ENCODE measurements at places on chromosomes 11 and 22.
A peak's percentile ranks its signal among the peaks of the same experiment; 100 is the strongest.

GRCh38 chr11:32052215-32052614 lies 38.7 kb upstream of the RCN1 start:
- peak; percentile 2 for DNase-seq

DNA sequence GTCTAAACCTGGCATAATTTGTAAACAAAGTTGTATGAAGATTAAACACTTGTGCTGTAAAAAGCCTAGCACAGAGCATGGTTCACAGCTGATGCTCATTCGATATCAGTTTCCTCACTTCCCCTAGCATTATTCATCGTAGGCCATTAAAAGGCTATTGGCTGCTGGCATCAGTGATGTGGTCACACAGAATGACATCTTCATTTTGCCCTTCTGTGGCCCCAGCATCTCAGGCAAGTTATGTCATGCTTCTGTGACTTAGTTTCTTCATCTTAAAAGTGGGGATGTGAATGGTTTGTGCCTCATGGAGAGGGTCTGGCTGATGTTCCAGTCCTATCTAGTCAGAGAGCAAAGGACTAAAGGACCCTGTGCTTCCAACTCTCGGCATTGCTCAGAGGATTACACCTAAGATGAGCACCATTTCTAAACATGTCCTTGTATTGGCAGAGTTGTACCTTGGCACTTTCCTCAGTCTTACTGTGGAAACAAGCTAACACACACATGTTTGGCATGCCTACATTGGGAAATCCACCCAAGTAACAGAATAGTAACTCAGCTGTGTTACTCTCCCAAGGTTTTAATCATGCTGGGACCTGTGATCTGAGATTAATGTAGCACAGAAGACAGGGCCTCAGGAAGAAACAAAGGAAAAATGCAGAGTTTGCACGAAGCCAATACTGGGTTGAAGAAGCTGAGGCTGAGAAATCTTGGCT lies 83.5 kb upstream of the OR9Q1 start:
- DNase-seq = no peak

DNA sequence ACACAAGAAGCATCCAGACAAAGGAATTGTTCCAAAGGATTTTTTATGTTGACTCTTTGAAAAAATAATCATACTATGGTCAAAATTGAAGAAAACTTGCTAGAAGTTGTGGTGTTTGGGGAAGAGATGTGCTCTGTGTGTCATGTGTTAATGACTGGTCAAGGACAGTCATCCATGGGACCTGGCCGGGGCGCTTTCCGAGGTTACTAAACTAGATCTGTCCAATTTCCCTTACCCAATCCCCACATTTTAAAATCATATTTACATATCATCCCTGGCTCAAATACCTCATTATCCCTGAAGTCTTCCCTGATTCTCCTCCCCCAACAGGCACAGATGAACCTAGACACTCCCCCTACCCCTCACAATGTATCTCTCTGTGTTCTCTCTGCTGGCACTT lies 289.4 kb downstream of the TENM4 start:
- DNase-seq = no peak

DNA sequence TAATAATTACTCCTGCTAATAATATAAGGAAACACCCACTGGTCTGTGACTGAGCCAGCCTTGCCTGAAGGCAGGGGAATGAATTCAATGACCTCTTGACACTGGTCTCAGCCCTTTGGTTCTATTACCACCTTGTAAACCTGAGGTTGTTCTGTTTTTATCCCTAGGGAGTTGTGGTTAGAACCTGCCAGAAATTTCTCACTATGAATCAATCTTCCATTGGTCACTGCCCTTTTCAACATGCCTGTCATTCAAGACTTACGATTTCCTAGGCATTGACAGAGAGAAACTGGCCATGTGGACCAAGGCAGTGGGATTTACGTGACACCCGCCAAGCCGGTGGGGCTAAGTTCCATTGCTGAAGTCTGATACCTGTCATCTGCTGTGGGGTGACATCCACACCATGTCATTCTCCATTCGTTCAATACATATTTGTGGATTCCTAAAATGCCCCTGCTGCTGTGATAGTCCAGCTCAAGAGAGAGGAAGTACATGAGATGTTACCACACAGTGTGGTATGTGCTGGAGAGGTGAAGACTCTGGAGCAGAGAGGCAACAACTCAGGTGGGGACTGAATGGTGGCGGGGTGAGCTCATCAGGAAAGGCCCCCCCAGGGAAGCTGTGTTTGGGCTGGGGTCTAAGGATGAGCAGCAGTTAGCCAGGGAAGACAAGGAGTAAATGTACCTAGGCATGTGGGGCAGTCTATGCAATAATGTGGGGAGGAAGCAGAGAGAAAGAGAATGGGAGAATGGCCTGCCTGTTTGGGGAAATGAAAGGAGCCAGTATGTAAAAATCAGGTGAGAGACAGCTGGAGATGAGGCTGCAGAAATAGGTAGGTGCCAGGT lies 15.2 kb upstream of the EHF start:
- DNase-seq = no peak

- DNase-seq = no peak
Measured at GRCh38 chr11:126307706-126308105, 3.8 kb downstream of the DCPS start.

GRCh38 chr11:10401256-10401655 lies 53.8 kb upstream of the AMPD3 start:
- no peak for DNase-seq

- DNase-seq = no peak
Measured at GRCh38 chr11:2958251-2958650, 29.0 kb upstream of the PHLDA2 start.

All from stimulated activated CD8-positive, alpha-beta memory T cell treated with anti-CD3 and anti-CD28 coated beads, Interleukin-2, amount 100 ng/mL, for 1 hour (primary cell).